ENCODE measurements at places on chromosomes 16 and 17.

DNA sequence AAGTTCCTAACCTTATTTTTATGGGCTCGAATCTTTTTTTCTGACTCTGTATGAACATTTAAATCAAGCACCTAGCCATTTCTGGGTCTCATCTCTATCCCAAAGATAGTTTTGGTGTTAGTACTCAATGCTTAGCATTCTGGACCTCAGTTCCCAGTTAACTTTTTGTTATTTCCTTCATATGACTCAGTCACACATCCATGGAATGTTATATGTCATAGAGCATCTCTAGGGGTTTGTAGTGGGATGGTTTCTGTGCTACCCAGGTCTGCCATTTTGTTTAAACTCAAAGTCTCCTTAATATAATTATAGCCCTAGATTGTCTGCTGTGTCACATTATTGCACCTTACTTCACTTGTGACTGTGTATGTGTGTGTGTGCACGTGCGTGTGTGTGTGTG is 90.1 kb downstream of the EFCAB13 start:
- no peak for DNase-seq

GRCh38 chr17:29038085-29038795 is 4.7 kb upstream of the PIPOX start:
- DNase-seq: no peak

DNA sequence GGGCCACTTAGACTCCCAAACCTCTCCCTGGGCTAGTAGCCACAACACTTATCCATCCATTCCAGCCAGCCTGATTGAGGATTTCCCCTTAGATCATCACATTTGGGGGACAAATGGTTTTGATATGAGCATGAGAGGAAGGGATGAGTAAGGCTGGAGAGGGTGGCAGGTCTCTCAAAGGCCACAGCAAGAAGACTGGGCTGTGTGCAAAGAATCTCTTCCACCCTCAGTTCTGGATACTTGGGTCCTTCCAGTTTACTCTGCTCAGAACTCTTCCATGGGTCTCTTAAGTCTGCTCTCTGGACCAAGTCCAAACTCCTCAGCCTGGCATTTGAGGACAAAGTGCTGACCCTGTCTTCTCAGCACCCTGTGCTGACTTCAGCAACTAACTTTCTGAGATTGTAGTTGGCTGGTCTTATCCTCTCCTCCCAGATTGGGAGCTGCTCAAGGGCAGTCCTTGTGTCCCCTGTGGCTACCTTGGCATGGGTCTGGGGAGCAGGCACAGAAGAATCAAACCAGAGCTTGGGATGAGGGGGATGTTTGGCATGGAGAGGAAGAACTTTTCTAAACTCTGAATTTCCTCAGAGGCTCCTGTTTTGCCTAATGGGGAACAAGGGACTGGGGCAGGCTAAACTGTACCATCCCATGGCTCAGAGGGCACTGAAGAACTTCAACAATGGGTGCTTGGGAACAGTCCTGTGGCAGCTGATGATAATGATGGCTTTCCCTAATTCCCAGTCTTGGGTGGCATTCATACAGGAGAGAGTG is 3.1 kb upstream of the NFATC3 start:
- no peak for DNase-seq

GRCh38 chr16:29983420-29984136 is 9.9 kb downstream of the TAOK2 start:
- DNase-seq: no peak

- DNase-seq: no peak
These were observed 1.2 kb downstream of the C16orf54 start for GRCh38 chr16:29744541-29745101.

- no peak for DNase-seq
These were observed 7.8 kb upstream of the ASGR2 start for GRCh38 chr17:7122381-7122780.

DNA sequence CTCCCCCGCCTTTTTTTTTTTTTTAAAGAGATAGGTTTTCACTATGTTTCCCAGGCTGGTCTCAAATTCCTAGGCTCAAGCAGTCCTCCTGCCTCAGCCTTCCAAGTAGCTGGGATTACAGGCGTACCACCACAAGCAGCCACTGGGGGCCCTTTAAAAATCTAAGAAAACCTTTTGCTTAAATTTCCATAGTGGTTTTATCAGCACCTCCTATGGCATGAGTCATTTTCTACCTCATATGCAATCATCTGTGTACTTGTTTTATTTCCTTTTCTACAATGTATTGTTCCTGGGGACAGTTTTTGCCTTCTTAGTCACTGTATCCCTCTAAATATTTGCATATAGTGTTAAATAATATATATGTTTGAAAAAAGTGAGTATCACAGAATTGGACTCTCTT is 29.2 kb downstream of the GNA13 start:
- DNase-seq: no peak

GRCh38 chr16:64380751-64381150 is 741.1 kb downstream of the CDH11 start:
- DNase-seq: no peak

- DNase-seq: no peak
These were observed 30.1 kb downstream of the HOXB1 start for GRCh38 chr17:48500435-48501426.

DNA sequence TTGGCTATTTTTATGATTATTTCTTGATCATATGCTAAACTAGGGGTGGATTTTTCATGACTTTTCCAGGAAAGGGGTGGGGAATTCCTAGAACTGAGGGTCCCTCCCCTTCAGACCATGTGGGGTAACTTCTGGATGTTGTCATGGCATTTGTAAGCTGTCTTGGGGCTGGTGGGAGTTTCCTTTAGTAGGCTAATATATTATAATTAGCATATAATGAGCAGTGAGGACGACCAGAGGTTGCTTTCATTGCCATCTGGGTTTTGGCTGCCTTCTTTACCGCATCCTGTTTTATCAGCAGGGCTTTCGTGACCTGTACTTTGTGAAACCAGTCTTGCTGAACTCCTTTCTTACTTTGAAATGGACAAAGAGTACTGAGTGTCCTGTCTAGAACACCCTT is 40.4 kb upstream of the ABCA5 start:
- no peak for DNase-seq

Data from spinal cord (tissue), 10 donors.